Effector memory CD8-positive, alpha-beta T cell (primary cell): ENCODE measurements at places on chromosomes 2 and 18.

- DNase-seq, result no peak
These were observed 6.8 kb downstream of the MAIP1 start for GRCh38 chr2:199962203-199962602.

DNA sequence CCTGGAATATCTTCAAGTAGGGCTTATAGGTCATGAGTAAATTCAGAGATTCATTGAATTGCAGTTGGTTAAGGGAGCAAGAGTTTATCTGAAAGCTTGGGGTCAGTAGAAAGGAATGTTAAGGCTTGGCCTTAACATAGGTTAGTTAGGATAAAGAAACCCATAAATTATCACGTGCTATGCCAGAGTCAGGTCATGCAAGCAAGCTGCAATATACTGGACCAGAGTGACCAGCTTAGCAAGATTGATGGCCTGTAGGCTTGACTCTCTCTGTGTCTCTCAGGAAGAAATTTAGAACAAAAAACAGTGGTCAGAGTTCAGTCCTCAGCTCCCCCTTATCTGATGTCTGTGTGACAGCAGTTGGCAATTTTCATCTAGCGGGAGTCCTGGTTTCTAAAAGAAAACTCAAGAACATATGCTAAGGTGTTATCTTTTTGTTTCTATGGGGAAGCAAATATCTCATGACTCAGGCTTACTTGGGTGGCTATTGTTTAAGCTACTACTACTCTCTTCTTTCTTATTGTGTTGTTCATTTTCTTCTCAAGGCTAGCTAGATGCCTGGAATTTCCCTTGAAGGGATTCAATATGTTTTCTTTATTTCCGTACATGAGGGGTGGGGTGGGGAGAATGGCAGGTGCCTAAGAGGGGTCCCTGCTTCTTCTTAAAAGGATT lies 28.7 kb upstream of the MARCO start:
- DNase-seq, result no peak

DNA sequence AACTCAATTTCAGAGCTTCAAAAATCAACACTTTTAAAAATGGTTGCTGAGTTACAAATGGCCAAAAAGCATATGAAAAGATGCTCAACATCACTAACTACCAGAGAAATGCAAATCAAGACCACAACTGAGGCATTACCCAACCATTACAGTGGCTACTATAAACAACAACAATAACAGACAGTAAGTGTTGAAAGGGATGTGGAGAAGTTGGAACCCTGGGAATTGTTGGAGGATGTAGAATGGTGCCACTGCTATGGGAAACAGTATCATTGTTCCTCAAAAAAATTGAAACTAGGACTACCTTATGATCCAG lies 173.3 kb upstream of the SPRED2 start:
- no peak for DNase-seq

- no peak for DNase-seq
These were observed 364.1 kb downstream of the ARHGAP15 start for GRCh38 chr2:143493339-143493738.

DNA sequence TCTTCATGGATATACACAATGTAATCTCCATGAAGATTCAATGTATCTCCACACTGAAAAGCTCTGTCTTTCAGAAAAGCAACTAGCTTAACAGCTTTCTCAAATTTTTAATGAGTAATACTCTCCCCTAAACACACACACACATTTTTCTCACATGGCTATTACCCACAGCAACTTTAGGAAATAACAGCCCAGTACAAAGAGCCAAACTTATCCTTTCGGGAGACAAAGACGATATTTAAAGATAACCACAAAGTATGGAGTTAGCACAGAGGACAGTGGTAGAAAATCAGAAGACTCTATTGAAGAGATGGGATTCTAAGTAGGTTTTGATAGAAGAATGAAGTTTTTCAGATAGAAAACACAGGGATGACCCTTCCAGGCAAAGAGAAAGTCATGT lies 394.9 kb upstream of the TRIB2 start:
- no peak for DNase-seq

DNA sequence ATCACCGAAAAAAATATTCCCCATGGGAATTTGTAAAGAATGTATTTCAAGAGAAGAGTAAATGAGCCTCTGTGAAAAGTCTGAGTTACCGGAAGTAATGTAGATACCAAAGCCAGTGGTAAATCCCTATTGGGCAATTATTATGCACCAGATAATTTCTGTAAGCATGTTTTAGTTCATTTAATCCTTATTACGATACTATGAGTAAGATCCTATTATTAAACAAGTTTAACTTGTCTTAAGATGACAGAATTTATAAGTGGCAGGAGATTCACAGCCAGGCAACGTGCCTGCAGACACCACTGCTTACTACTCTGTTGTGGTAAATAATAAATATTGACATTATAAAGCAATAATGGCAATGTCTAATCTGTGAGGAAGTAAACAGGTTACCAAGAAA lies 280.8 kb upstream of the RGPD4 start:
- no peak for DNase-seq

GRCh38 chr2:50922506-50922905 lies 109.4 kb downstream of the NRXN1 start:
- no peak for DNase-seq

DNA sequence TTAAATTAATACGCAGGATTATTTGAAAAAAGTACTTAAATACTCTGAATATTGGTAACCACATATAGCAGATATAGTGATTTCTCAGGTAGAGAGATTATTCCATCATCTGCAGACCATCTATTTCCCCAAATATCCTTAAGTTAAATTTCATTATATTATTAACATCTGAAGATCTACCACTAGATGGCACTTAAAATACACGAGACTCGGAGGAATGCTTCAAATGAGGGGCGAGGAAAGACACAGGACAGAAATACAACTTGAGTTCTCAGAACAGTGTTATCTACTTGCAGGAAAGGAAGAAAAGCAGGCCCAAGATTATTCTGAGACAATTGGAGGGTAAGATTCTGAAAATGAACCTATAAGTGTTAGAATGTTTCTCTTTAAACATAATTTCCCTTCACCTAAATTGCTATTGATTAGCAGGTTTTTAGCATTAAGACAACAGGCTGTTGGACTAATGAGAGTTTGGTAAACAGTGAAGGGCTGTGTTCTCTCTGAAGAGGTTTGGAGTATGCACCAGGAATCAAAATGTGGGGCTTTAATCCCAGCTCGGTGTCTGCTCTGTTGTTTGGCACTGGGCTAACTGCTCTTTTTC lies 76.9 kb upstream of the GCFC2 start:
- DNase-seq, result no peak

- DNase-seq, result no peak
These were observed 133.5 kb downstream of the TMEM182 start for GRCh38 chr2:102895376-102895775.

- no peak for DNase-seq
These were observed 833.2 kb upstream of the CHAC2 start for GRCh38 chr2:52934323-52934898.

DNA sequence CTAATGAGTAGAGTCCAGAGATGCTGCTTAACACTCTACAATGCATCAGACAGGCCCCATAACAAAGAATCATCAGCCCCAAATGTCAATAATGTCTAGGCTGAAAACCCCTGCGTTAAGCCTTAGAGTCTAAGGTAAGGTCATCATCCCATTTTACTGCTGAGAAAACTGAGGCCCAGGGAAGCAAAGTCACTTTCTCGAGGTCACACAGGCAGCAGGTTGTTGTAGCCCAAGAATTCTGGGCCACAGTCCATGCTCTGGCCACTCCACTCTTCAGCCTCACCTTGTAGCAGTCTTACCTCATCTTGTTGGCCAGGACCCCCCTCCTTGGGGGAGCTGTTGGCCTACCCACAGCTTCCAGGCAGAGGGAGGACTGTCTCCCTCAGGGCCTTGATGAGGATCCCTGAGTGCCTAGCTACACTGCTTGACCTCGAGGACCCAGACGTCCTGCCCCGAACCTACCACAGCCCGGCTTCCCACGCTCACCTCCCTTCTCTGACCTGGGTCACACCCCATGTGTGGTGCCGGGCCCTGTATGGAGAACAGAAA lies 54.4 kb downstream of the SMAD7 start:
- no peak for DNase-seq

GRCh38 chr2:133486771-133487191 lies 81.5 kb downstream of the NCKAP5 start:
- no peak for DNase-seq

DNA sequence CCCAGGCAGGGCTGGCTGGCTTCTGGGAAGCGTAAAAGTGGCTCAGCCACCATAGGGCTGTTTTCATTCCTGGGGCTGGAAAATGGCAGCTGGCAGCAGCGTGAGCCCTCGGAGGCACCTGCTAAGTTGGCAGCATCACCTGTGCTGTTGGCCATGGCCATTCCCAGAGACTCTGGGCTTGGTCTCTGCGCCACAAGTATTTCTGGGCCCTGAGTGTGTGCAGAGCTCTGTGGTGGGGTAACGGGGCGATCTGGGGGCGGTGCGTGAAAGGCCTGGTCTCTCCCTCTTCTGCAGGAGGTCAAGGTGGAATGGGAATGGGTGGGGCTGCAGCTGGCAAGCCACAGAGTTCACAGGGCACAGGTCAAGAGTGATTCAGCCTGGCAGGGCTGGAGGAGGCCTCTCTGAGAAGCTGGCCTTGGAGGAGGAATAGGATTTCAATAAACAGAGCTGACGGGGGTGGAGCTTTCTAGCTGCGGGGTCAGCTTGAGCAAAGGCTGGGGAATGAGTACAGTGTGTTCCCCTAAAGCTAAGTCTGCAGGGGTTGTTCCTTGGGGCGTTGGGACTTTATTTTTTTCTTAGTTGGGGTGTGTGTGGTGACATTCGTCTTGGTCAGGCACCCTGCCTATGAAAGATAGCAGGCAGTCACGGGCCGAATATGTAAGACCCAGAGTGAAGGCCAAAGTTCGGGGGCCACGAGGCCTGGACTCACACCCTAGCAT lies 10.3 kb upstream of the NTSR2 start:
- DNase-seq, result no peak

GRCh38 chr18:50911006-50911405 lies 32.1 kb downstream of the ME2 start:
- no peak for DNase-seq

- no peak for DNase-seq
These were observed 284.9 kb downstream of the C1D start for GRCh38 chr2:67777836-67778429.

- DNase-seq, result no peak
These were observed 24.3 kb upstream of the KLHL29 start for GRCh38 chr2:23360571-23361125.

- no peak for DNase-seq
These were observed 46.6 kb upstream of the TCF4 start for GRCh38 chr18:55634545-55634944.

- DNase-seq, result no peak
These were observed 346.9 kb downstream of the DYSF start for GRCh38 chr2:71800106-71800809.

DNA sequence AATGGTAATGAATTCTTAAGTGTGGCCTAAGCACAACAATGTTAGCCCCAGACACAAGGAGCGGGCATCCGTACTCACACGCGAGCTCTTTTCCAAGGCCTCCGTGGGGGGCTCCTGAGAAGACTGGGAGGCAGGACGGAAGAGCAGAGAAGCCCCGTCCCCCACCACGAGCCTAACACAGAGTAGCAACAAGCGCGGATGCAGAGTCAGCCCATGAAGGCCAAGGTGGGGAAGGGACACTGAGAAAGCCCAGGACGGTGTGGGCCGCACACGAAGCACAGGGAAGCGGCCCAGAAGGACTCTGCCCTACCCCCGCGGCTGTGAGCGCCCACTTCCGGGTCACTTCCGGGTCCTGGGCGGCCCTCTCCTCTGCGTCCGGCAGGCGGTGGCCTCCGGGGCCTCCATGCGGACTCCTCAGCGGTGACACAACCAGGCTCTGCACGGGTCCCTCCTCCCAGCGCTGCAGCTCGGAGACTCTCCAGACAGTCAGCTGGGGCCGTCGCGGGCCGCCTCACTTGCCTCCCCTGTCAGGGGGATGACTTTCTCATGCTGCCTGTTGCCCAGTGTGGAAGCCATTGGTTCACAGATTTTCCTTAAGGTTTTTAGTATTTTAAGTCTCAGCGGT lies 151.5 kb downstream of the MTCL1 start:
- no peak for DNase-seq

- DNase-seq, result no peak
These were observed 93.6 kb downstream of the SCN9A start for GRCh38 chr2:166282154-166282553.
